ENCODE measurements at places on chromosomes 4 and X.

DNA sequence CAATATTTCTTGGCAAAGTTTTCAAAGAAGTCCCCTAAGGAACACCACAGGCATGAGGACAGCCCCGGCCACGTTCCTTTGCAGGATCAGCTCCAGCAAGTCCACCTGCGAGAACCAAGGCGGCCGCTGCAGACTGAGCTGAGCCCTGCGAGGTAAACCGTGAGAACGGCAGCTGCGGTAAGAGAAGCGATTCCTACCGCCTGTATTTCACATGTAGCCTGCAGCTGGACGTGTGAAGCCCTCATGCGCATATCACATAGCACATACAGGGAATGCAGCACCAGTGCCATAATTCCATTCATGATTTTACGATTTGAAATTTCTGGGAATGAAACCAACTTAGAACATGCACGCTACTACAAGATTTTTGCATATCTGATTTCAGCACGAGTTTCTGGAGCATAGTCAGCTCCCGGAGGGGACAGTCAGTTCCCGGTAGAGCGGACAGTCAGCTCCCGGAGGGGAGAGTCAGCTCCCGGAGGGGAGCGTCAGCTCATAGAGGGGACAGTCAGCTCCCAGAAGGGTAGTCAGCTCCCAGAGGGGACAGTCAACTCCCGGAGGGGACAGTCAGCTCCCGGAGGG, 41.7 kb downstream of the FGFRL1 start:
- no peak for DNase-seq

- DNase-seq, result no peak
Observed at GRCh38 chr4:32962100-32962499, 2241.9 kb downstream of the PCDH7 start.

DNA sequence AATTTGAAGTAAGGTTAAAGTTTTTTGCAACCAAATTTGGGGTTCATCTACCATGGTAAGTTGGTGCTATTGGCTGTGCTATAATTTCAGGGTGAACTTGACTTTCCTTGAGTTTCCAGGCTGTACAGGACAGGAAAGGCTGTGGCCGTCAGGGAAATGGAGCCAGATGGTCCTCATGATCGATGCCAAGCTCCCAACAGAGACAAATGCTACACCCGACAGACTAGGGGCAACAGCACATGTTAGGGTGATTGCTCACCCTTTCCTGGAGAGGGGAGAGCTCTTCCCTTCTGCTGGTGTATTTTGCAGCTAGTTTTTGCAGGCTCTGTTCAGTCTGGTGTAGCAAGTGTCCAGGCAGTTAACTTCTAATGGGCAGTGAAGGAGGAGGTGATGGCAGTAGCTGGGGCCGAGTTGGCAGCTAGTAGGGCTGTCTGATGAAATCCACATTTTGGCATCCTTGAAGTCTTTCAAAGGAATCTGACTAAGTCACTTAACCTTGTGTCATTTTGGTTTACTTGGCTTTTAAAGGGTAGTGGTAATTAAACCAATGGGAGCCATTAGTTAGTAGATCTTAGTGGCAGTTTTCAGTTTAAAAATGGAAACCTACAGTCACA, 47.8 kb downstream of the GAB1 start:
- no peak for DNase-seq

- no peak for DNase-seq
Observed at GRCh38 chr4:73841243-73841925, 4.9 kb downstream of the CXCL6 start.

Data from urothelium cell line (cell line).